ENCODE measurements at places on chromosomes 2 and 18. TPM values are rescaled to one million over a fixed set of nuclear protein-coding genes. Genes with fewer than 3 reads are reported as not detected.

The POTEE gene
- total RNA-seq, result 0.98 TPM

The ADGRF3 gene
- total RNA-seq, result under 0.01 TPM

The TIA1 gene
- total RNA-seq, result 236 TPM

The UGT1A3 gene
- 0.16 TPM for total RNA-seq

The THADA gene
- total RNA-seq, result 60.6 TPM

The ZBTB7C gene
- total RNA-seq, result 6.1 TPM

The GDF7 gene
- total RNA-seq, result under 0.01 TPM

The CFAP65 gene
- total RNA-seq, result not detected

The TRIM43 gene
- total RNA-seq, result not detected

The ARHGAP28 gene
- total RNA-seq, result 7.3 TPM

GRCh38 chr2:222521099-222521498 is 96.8 kb downstream of the SGPP2 start:
- H3K4me3 ChIP-seq, result no peak overlapping the region
- no peak for DNase-seq
- no peaks in the 10 kb centered on the region for H3K36me3 ChIP-seq
- H3K27ac ChIP-seq, result no peak overlapping the region
- H3K27me3 ChIP-seq, result no peaks in the 10 kb centered on the region

DNA sequence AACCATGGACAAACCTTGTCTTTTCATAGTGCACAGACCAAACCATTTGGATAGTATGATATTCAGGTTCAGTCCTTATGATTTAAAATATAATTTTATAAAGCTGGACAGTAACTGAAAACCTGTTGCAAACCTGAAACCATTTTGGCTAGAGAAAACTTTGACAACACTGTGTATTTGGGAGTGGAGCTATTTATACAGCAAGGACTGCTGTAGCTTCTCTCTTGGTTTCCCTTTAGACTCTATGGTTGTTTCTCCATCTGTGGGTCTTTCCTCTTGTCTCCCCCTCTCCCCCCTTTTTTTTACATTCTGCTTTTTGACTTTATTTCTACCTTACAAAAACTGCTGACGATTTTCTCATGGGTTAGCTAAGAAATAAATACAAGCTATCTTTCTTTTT is 581.7 kb downstream of the SLC4A3 start:
- H3K36me3 ChIP-seq, result no peaks in the 10 kb centered on the region
- no peaks in the 10 kb centered on the region for H3K27me3 ChIP-seq
- H3K4me1 ChIP-seq, result no peaks in the 10 kb centered on the region
- no peak overlapping the region for H3K4me3 ChIP-seq

GRCh38 chr2:68936889-68937288 is 15.8 kb downstream of the GKN2 start:
- DNase-seq, result no peak
- H3K27ac ChIP-seq, result no peak overlapping the region
- no peaks in the 10 kb centered on the region for H3K36me3 ChIP-seq
- no peak overlapping the region for H3K4me3 ChIP-seq

DNA sequence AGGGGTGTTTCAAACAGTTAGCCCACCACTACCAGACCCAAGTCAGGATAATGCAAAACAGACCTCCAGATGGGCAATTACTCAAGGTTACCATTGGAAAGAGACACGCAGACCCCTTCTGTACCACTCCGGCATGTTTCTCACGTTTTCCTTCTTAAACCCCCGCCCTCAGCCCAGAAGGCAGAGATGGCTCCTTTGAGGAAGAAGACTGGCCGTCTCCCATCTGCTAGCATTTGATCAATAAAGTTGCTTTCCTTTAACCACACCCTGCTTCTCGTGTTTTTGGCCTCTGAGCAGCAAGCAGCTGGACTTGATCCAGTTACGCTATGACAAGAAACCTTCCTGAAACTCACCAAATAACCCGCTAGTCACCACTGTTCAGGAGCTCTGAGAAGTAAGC is 1012.4 kb upstream of the GYPC start:
- H3K4me3 ChIP-seq, result no peak overlapping the region
- no peaks in the 10 kb centered on the region for H3K4me1 ChIP-seq
- H3K36me3 ChIP-seq, result no peaks in the 10 kb centered on the region
- DNase-seq, result no peak
- H3K27ac ChIP-seq, result no peak overlapping the region

- DNase-seq, result no peak
- no peaks in the 10 kb centered on the region for H3K27me3 ChIP-seq
- H3K36me3 ChIP-seq, result no peaks in the 10 kb centered on the region
- peak overlapping the region; percentile 51 for H3K4me3 ChIP-seq
Measured at GRCh38 chr2:40450796-40451430, 977 bp downstream of the SLC8A1 start.

- H3K4me1 ChIP-seq, result peaks cover 5% of the 10 kb centered on the region
- no peaks in the 10 kb centered on the region for H3K27me3 ChIP-seq
- no peak for DNase-seq
- H3K27ac ChIP-seq, result no peak overlapping the region
- H3K4me3 ChIP-seq, result no peak overlapping the region
- no peaks in the 10 kb centered on the region for H3K36me3 ChIP-seq
Measured at GRCh38 chr2:9761577-9761976, 81.7 kb upstream of the TAF1B start.

DNA sequence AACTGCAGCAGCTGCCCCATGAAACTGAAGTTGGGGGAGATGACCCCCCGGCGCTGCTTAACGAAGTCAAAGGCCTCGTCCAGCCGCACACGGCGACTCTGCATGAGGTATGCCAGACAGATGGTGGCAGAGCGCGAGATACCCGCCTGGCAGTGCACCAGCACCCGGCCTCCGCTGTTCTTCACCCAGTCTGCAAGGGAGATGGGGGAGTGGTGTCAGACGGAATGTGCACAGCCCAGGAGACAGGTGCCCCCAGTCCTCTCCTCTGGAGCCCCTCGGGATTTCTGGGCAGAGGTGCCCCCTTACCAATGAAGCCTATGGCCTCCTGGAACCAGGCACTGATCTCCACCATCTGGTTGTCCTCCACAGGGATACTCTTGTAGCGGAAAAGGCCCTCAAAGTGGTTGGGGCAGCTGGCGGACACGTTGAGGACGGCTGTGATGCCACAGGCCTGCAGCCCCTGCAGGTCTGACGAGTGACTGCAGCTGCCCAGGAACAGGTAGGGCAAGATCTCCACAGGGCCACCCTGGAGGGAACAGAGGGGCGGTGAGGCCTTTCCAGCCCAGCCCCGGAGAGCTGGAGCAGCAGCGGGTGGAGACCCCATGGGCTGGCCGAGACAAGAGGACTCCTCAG is 1.3 kb downstream of the DUSP2 start:
- no peak for DNase-seq
- peak overlapping the region; percentile 95 for H3K4me3 ChIP-seq
- no peaks in the 10 kb centered on the region for H3K27me3 ChIP-seq
- H3K4me1 ChIP-seq, result peaks cover 22% of the 10 kb centered on the region
- no peak overlapping the region for H3K27ac ChIP-seq

- no peaks in the 10 kb centered on the region for H3K36me3 ChIP-seq
- H3K4me1 ChIP-seq, result peaks cover 8% of the 10 kb centered on the region
- H3K4me3 ChIP-seq, result no peak overlapping the region
- DNase-seq, result peak; percentile 61
- H3K27ac ChIP-seq, result no peak overlapping the region
Measured at GRCh38 chr2:236240228-236240990, 23.8 kb downstream of the ASB18 start.

DNA sequence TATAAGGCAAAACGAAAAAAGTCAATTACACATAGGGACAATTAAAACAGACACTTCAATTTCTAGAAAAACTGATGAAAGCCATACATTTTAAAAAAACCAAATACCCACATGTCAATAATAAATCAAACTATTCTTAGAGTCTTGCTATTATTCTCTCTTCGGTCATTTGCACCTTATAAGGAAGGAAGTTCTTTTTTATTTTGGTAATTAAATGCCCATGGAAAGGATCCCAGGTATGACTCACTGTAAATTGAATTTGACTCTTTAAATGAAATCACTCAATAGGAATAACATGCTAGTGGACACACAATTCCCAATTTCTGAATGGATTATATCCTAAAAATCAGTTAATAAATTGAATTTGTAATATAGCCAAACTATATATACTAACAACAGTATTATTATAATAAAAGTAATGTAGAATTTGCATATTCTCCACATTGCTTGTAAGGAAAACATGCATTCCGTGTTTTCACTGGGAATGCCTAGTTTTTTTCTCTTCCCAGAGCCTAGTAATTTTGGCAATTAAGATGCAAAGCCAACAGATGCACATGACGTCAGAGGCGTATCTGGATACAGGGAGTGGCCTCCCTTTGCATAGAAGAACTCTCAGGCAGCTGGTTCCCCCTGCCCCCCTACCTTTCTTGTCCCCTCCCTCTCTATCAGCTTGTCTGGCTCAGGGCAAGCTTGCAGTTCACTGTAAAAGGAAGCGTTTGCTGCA is 153.5 kb upstream of the PGAP1 start:
- H3K27ac ChIP-seq, result no peak overlapping the region
- no peaks in the 10 kb centered on the region for H3K27me3 ChIP-seq
- H3K36me3 ChIP-seq, result no peaks in the 10 kb centered on the region
- no peak overlapping the region for H3K4me3 ChIP-seq

- H3K4me3 ChIP-seq, result peak overlapping the region; percentile 9
- H3K4me1 ChIP-seq, result peaks cover 31% of the 10 kb centered on the region
- H3K27ac ChIP-seq, result peak overlapping the region; percentile 70
- no peaks in the 10 kb centered on the region for H3K27me3 ChIP-seq
Measured at GRCh38 chr2:11753886-11754699, 7.7 kb downstream of the LPIN1 start.

- no peaks in the 10 kb centered on the region for H3K27me3 ChIP-seq
- H3K4me1 ChIP-seq, result no peaks in the 10 kb centered on the region
- no peak for DNase-seq
- no peak overlapping the region for H3K4me3 ChIP-seq
- no peaks in the 10 kb centered on the region for H3K36me3 ChIP-seq
Measured at GRCh38 chr2:240427729-240428128, 7.7 kb upstream of the GPC1 start.

- H3K36me3 ChIP-seq, result no peaks in the 10 kb centered on the region
- no peaks in the 10 kb centered on the region for H3K4me1 ChIP-seq
- H3K27me3 ChIP-seq, result no peaks in the 10 kb centered on the region
- no peak overlapping the region for H3K4me3 ChIP-seq
- no peak overlapping the region for H3K27ac ChIP-seq
- no peak for DNase-seq
Measured at GRCh38 chr2:16249246-16250055, 309.1 kb downstream of the MYCN start.

GRCh38 chr2:199111458-199111857 is 346.3 kb downstream of the SATB2 start:
- no peaks in the 10 kb centered on the region for H3K4me1 ChIP-seq
- H3K36me3 ChIP-seq, result no peaks in the 10 kb centered on the region
- no peak for DNase-seq
- no peaks in the 10 kb centered on the region for H3K27me3 ChIP-seq

DNA sequence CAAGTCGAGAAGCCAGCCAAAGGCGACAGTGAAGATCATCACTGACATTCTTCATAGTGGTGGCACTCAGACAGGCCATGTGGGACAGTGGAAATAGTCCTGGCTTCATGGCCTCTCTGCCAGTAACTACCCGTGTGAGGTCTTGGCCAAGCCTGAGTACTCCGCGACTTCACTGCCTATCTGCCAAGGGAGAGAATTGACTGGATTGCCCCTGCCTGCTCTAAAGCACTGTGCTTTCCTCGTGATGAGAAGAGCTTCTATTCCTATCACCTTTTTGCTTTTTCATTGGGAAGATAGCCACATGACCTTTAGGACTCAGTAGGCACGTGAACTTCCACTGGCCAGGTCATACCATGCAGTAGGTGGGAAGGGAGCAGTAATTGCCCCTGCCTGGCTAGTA is 239.3 kb downstream of the HAUS1 start:
- no peak overlapping the region for H3K4me3 ChIP-seq
- no peak overlapping the region for H3K27ac ChIP-seq
- H3K27me3 ChIP-seq, result no peaks in the 10 kb centered on the region
- H3K36me3 ChIP-seq, result no peaks in the 10 kb centered on the region
- no peaks in the 10 kb centered on the region for H3K4me1 ChIP-seq

- DNase-seq, result no peak
- H3K4me1 ChIP-seq, result no peaks in the 10 kb centered on the region
- no peaks in the 10 kb centered on the region for H3K36me3 ChIP-seq
Measured at GRCh38 chr2:186442885-186443284, 43.2 kb upstream of the ZC3H15 start.

GRCh38 chr18:61331051-61331450 is 2.2 kb upstream of the CDH20 start:
- DNase-seq, result no peak
- no peaks in the 10 kb centered on the region for H3K36me3 ChIP-seq
- no peak overlapping the region for H3K4me3 ChIP-seq
- peaks cover 5% of the 10 kb centered on the region for H3K4me1 ChIP-seq

DNA sequence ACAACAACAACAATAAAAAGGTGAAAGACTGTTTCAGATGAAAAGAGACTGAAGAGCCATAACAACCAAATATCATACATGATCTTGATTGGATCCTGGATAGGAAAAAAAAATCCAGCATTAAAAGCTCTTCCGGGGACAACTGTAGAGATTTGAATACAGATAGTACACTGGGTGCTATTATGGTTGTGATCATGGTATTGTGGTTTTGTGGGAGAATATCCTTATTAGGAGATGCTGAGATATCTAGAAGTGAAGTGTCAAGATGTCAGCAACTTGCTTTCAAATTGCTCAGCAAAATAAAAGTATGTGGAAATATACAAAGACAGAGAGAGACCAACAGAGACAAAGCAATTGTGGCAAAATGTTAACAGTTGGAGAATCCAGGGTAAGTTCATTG is 15.5 kb upstream of the SPATA3 start:
- no peaks in the 10 kb centered on the region for H3K4me1 ChIP-seq
- no peak overlapping the region for H3K27ac ChIP-seq
- no peaks in the 10 kb centered on the region for H3K27me3 ChIP-seq
- no peak for DNase-seq

- H3K36me3 ChIP-seq, result no peaks in the 10 kb centered on the region
- no peak for DNase-seq
- no peaks in the 10 kb centered on the region for H3K4me1 ChIP-seq
- H3K27me3 ChIP-seq, result no peaks in the 10 kb centered on the region
Measured at GRCh38 chr18:38367473-38367872, 801.9 kb upstream of the CELF4 start.

- H3K4me1 ChIP-seq, result peaks cover 6% of the 10 kb centered on the region
- DNase-seq, result peak; percentile 54
- no peaks in the 10 kb centered on the region for H3K27me3 ChIP-seq
- H3K4me3 ChIP-seq, result no peak overlapping the region
Measured at GRCh38 chr2:238449909-238450417, 23.2 kb downstream of the ASB1 start.

DNA sequence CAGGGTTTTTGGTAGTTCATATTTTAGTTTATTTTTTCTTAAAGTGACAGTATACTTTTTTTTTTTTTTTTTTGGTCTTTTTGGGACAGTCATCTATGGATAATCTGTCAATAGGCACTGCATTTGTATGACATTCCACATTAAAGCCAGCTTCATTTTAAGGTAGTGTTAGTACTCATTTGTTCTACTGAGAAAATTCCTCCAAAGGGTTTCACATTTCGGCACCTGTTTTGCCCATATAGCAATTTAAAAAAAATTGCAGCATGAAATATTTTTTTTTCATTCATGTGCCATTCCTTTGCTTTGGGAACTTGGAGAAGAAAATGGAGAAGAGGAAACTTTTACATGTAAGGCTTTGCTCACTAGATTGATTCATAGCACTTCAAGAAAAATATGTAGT is 276.3 kb upstream of the TCF4 start:
- no peaks in the 10 kb centered on the region for H3K4me1 ChIP-seq
- H3K36me3 ChIP-seq, result no peaks in the 10 kb centered on the region

GRCh38 chr2:54740333-54740732 is 16.9 kb downstream of the EML6 start:
- H3K27ac ChIP-seq, result no peak overlapping the region
- H3K4me3 ChIP-seq, result no peak overlapping the region
- H3K4me1 ChIP-seq, result no peaks in the 10 kb centered on the region
- H3K36me3 ChIP-seq, result no peaks in the 10 kb centered on the region

All from breast epithelium (tissue), 4 donors.